ENCODE measurements at places on chromosomes 16 and 17. TPM values are rescaled to one million over a fixed set of nuclear protein-coding genes. Genes with fewer than 3 reads are reported as not detected.
A peak's percentile ranks its signal among the peaks of the same experiment; 100 is the strongest.

GRCh38 chr17:66981983-66982508, 17.5 kb downstream of the CACNG4 start:
- H3K4me1 ChIP-seq = no peaks in the 10 kb centered on the region
- no peak for DNase-seq
- no peaks in the 10 kb centered on the region for H3K36me3 ChIP-seq
- no peak overlapping the region for H3K4me3 ChIP-seq
- peaks cover 2% of the 10 kb centered on the region for H3K27me3 ChIP-seq

GRCh38 chr16:52496051-52496876, 50.7 kb downstream of the TOX3 start:
- H3K4me3 ChIP-seq = no peak overlapping the region
- no peaks in the 10 kb centered on the region for H3K27me3 ChIP-seq
- DNase-seq = no peak

DNA sequence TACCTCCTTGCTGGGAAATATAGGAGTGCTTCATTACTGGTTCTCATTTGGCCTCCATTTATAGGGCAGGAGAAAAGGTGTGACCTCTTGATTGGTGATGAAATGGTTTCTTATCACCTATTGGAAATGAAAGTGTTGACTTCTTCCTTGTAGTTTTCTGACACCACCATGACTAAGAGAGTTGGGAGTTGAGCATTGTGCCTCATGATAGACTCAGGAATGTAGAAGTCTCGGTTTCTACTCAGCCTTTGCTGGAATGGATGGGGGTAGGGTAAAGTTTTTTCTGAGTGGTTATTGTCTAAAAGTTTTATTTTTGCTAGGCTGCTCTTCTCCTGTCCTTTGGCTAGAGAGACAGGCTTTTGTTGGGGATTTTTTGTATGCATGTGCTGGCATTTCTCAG, 117.4 kb downstream of the PHKB start:
- H3K4me3 ChIP-seq = no peak overlapping the region
- no peaks in the 10 kb centered on the region for H3K4me1 ChIP-seq
- H3K36me3 ChIP-seq = no peaks in the 10 kb centered on the region

- H3K27ac ChIP-seq = peak overlapping the region; percentile 53
- H3K4me3 ChIP-seq = no peak overlapping the region
- no peaks in the 10 kb centered on the region for H3K27me3 ChIP-seq
- peaks cover 9% of the 10 kb centered on the region for H3K4me1 ChIP-seq
- DNase-seq = no peak
Observed at GRCh38 chr17:28912281-28912937, 9.5 kb upstream of the DHRS13 start.

DNA sequence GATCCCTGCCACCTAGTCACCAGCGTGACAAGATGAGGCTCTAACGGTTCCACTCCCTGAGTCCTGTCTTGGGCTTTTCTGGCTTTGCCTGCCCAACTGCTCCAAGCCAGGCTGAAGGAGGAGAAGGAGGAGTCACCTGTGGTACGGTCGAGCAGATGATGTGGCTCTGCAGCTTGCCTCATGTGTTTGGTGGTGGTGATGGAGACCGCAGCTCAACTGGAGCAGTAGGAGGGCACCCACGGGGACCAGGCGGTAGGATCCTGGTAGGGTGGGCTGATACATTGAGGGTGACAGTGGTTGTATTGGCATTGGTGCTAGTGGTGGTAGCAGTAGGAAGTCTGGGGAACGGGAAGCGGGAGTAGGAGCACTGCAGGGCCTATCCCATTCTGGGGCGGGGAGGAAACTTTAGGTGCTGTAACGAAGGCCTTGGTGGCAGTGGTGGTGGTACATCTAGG, 202.8 kb upstream of the WSB1 start:
- no peak overlapping the region for H3K27ac ChIP-seq
- H3K4me1 ChIP-seq = no peaks in the 10 kb centered on the region
- no peak for DNase-seq
- no peak overlapping the region for H3K4me3 ChIP-seq
- no peaks in the 10 kb centered on the region for H3K27me3 ChIP-seq

DNA sequence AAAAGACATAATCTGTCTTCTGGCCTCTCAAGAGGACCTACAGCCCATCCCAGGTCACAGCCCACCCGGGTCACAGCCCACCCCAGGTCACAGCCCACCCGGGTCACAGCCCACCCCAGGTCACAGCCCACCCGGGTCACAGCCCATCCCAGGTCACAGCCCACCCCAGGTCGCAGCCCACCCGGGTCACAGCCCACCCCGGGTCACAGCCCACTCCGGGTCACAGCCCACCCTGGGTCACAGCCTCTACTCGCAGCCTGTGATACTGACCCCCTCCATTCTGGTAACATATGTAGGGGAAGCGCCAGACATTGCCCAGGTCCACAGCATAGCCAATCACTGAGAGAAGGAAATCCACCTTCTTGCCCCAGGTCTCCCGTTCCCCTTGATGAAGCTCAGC, 14.2 kb downstream of the SLC6A4 start:
- no peaks in the 10 kb centered on the region for H3K27me3 ChIP-seq
- H3K4me3 ChIP-seq = no peak overlapping the region
- no peak overlapping the region for H3K27ac ChIP-seq

- H3K4me1 ChIP-seq = no peaks in the 10 kb centered on the region
- no peak overlapping the region for H3K4me3 ChIP-seq
Observed at GRCh38 chr16:9206156-9206555, 114.7 kb downstream of the HAPSTR1 start.

DNA sequence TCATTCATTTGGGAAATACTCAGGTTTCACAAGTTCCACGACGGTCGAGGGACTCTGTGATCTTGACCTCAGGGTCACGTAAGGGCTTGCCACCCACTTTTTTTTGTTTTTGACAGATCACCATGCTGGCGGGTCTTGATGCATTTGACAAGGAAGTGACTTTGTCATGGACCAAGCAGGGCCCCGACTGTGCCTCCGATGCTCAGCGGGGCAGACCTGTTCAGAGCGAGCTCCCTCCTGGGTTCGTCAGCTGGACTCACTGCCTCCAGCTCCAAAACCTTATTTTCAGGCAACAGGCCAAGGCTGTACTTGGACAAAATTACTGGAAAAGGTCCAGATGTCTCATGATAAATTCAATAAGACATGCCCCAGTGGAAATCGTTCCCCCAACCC, 9.0 kb upstream of the CLEC18A start:
- no peak overlapping the region for H3K27ac ChIP-seq
- H3K4me1 ChIP-seq = peaks cover 4% of the 10 kb centered on the region
- H3K4me3 ChIP-seq = no peak overlapping the region
- H3K27me3 ChIP-seq = no peaks in the 10 kb centered on the region

DNA sequence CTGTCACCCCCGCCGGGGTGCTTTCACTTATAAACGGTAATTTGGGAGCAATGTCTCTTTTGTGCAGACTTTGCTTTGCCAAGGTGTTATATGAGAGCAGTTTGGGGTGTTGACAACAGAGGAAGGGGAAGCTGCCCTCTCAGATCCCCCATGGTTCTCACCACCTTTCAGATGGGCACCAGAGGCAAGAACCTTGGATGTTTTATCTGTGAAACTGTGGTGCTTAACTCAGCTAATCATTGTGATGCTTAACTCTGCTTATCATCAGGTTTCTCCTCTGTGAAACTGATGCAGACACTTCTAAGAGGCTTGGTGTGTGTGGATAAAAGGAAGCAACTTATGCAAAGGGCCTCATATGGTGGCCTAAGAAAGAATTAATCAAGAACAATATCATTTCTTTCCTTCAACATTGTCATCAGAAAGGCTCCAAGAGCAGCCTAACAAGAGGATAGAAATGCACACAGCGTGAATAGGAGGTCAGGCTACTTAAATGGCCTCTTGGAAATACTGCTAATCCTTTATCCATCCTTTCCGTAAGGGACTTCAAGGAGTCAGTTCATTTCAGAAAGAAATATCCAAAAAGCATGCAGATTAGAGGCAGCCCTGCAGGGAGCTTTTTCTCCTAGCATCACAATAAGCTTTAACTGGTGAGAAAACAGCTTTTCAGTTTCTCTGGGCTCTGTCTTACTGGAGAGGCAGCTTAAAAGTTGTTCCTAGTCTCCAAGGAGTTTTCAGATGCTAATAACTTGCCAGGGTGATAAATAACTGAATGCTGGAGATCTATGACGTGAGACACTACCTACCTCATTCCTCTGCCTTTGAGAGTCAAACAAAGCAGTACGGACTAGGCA, 55.1 kb upstream of the CLEC3A start:
- H3K27ac ChIP-seq = no peak overlapping the region
- H3K36me3 ChIP-seq = no peaks in the 10 kb centered on the region
- H3K4me1 ChIP-seq = no peaks in the 10 kb centered on the region
- H3K4me3 ChIP-seq = no peak overlapping the region
- DNase-seq = no peak

Gene LPO
- total RNA-seq = 0.24 TPM

All from hepatocyte (in vitro differentiated cells).